ENCODE measurements at places on chromosomes 5 and 9. TPM values are rescaled to one million over a fixed set of nuclear protein-coding genes. Genes with fewer than 3 reads are reported as not detected.
A peak's percentile ranks its signal among the peaks of the same experiment; 100 is the strongest.

MYMK gene
- total RNA-seq = not detected

- H3K4me3 ChIP-seq = no peak overlapping the region
- no peak for DNase-seq
- H3K36me3 ChIP-seq = no peaks in the 10 kb centered on the region
- H3K27me3 ChIP-seq = peaks cover 24% of the 10 kb centered on the region
Observed at GRCh38 chr9:101472891-101473290, 37.3 kb upstream of the ALDOB start.

- peak overlapping the region; percentile 28 for H3K4me3 ChIP-seq
- H3K4me1 ChIP-seq = peaks cover 2% of the 10 kb centered on the region
- H3K27me3 ChIP-seq = peaks cover 63% of the 10 kb centered on the region
- H3K27ac ChIP-seq = no peak overlapping the region
- DNase-seq = peak; percentile 53
Observed at GRCh38 chr5:133610489-133611356, 1.6 kb downstream of the FSTL4 start.

DNA sequence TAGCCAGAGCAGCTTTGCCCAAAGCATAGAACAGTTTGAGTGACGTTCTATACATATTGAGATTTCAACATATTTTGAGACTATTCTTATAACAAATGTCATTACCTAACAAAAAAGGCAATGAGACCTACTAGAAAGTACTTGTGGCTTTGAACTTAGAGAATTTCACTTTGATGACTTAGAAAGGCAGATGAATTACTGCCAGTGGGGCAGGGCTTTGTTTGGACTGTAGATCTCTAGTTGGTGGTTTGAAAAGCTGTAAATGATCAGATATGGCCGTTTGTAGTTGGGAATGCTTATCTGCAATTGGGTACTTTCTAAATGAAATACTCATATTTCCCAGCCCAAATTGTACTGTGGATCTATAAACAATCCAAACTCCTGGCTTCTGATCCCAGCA is 28.1 kb downstream of the SOX30 start:
- peaks cover 5% of the 10 kb centered on the region for H3K4me1 ChIP-seq
- no peak overlapping the region for H3K27ac ChIP-seq
- H3K36me3 ChIP-seq = peaks cover 14% of the 10 kb centered on the region
- H3K4me3 ChIP-seq = no peak overlapping the region

DNA sequence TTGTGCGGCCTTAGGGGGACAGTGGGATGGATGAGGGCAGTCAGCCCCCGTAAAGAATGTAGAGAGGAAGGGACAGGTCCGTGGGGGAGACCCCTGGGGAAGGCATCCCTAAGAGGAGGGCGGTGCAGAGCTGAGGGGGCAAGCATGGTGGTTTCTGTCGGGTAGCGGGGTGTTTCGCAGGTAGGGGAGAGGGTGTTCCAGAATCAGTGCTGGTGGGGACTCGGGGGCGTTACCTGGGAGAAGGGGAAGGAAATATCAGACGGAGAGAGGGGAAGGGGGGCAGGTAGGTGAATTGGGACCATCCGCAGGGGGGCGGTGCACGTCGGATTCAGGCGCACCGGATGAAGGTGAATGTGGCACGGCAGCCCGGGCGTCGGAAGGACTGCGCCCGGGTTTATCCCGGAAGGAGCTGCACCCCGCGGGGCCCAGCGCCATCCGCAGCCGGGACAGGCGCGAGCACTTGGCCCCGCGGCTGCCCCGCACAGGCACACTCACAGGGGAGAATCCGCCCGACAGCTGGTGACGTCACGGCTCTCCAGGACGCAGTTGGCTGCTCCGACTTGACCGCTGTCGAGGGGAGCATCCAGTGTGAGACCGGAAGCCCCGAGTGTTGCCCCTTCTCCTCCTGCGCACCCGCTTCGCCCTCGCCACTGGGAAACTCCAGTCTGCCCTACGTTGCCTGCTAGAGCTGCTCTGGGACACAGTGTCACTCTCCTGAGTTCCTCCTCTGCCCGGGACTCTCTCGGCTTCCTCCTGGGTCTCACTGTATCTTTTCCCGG is 1.3 kb downstream of the CD72 start:
- DNase-seq = peak; percentile 78
- peak overlapping the region; percentile 79 for H3K4me3 ChIP-seq
- H3K4me1 ChIP-seq = peaks cover 62% of the 10 kb centered on the region
- H3K27me3 ChIP-seq = no peaks in the 10 kb centered on the region
- H3K36me3 ChIP-seq = peaks cover 9% of the 10 kb centered on the region

GDF9 gene
- total RNA-seq = 0.92 TPM

- DNase-seq = no peak
- no peak overlapping the region for H3K27ac ChIP-seq
- H3K4me3 ChIP-seq = no peak overlapping the region
- H3K27me3 ChIP-seq = peaks cover 18% of the 10 kb centered on the region
- H3K36me3 ChIP-seq = no peaks in the 10 kb centered on the region
- H3K4me1 ChIP-seq = no peaks in the 10 kb centered on the region
Observed at GRCh38 chr9:122172131-122172530, 12.4 kb downstream of the MORN5 start.

GNA14 gene
- not detected for total RNA-seq

DNA sequence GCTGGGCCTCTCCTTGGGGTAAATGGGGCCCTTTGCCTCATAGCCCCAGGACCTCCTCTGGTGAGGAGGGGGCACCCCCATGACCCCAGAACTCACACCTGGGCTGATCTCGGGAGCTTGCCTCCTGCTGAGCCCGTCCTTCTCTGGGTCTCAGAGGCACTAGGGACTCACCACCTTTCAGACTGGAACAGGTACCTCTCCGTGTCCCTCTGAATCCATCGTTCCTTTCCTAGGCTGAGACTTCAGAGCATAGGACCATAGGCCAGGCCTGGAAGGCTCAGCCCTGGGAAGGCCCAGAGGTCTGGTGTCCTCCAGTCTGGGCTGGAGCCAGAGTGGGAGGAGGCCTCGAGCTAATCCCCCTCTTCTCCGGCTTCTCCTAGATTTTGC is 97.9 kb downstream of the CACNA1B start:
- H3K4me3 ChIP-seq = no peak overlapping the region
- H3K27ac ChIP-seq = no peak overlapping the region
- no peaks in the 10 kb centered on the region for H3K36me3 ChIP-seq
- peaks cover 2% of the 10 kb centered on the region for H3K27me3 ChIP-seq

DNA sequence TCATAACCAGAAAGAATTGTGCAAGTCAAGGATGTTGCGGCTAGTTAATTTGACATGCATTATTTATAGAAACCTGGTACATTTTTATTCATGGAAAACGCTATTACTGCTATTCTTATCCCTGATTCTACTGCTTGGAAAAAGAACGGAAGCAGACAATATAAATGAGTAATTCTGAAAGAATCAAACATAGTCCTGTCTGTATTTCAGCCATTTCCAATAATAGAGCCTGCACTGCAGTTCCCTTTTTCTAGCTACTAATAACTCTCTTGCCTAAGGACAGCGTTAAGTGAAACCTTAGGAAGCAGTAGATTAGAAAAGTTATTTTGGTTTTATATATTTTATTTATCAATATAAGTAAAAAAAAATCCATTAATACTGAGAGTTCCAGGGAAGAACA is 414.9 kb downstream of the CYLC2 start:
- no peaks in the 10 kb centered on the region for H3K4me1 ChIP-seq
- H3K36me3 ChIP-seq = no peaks in the 10 kb centered on the region
- no peak overlapping the region for H3K27ac ChIP-seq
- DNase-seq = no peak
- no peaks in the 10 kb centered on the region for H3K27me3 ChIP-seq

DNA sequence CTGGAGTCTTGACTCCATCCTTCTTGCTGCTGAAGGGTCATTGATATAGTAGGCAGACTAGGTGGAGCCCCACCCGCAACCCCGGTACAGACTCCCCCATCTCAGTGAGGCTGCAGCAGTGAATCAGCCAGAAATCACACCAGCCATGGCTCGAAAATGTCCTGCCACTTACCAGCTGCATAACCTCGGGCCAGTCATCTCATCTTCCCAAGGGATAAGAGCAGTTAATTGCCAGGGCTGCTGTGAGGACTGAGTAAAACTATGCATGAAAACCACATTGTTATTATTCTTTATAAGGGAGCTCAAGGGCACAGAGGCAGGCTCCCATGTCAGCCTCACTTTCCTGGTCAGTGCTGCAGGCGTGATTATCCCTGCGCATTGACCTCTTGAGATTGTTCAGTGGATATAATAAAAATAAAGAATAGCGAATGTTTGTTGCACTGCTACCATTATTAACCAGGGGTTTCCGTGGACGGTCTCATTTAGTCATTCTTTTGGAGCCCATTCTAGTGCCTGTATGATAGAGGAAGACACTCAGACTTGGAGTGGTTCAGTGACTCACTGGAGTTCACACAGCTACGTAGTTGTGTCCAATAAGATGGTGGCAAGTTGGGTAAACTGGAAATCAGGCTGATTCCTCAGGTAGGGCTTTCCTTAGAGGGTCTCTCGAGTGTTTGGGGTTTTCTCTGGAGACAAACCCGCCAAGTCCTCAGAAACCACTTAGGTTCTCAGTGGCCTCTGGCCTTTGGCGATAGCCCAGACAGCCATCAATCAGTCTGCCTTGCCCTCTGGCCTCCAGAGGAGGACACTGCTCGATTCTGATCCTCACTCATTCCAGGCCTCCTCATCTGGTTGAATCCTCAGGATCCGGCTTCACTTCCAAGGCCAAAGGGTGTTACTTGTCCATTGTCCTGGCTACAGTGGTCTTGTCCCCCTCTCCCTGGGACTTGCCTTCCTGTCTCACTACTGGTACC is 39.9 kb downstream of the COL15A1 start:
- DNase-seq = no peak
- H3K4me1 ChIP-seq = no peaks in the 10 kb centered on the region
- no peak overlapping the region for H3K4me3 ChIP-seq

All from activated CD8-positive, alpha-beta T cell treated with anti-CD3 and anti-CD28 coated beads, Interleukin-2, amount 10 ng/mL, durations not matched to agents 7 days and 5 days (primary cell).